Uterus (tissue), 4 donors: ENCODE measurements at places on chromosomes 12 and 14.

DNA sequence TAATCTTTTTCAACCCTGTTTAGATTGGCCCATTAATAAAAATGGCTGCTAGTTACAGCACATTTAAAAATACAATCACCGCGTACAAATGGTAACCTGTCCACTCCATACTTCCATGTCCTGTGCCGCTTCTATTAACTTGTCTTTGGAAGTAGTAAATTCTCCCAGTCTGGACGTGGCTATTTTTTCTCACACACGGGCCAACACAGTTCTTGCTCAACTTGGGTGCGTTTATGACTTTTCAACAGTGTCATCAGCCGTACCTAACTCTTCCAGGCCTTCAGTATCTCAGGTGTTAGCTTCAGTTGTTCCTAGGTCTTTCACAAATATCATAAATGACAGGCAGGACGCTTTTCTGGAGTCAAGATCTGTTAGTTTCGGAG is 475 bp upstream of the PCNX1 start:
- peak overlapping the region; percentile 98 for H3K27ac ChIP-seq
- peak overlapping the region; percentile 87 for H3K4me3 ChIP-seq
- H3K36me3 ChIP-seq: no peaks in the 10 kb centered on the region

DNA sequence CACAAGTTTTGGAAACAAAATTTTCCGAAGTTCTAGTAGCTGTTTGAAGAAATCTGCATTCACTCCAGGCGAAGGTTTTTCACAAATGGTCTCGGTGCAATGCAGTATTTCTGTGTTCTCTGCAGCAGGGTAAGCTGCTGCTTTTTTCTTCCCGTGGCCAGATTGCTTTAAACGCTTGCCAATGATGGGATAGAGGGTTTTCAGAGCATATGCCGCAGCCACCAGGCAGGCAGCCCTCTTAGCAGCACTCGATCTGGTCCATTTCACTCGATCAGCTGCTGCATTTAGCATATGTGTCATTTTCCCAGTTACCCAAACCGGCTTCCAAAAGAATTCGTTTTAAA is 315 bp downstream of the ABCD2 start:
- no peaks in the 10 kb centered on the region for H3K36me3 ChIP-seq
- H3K4me1 ChIP-seq: no peaks in the 10 kb centered on the region
- no peaks in the 10 kb centered on the region for H3K27me3 ChIP-seq
- H3K27ac ChIP-seq: peak overlapping the region; percentile 88
- H3K4me3 ChIP-seq: peak overlapping the region; percentile 43

GRCh38 chr12:114311974-114312373 is 94.0 kb downstream of the TBX5 start:
- no peaks in the 10 kb centered on the region for H3K27me3 ChIP-seq
- DNase-seq: no peak
- no peaks in the 10 kb centered on the region for H3K4me1 ChIP-seq
- no peaks in the 10 kb centered on the region for H3K36me3 ChIP-seq
- H3K4me3 ChIP-seq: no peak overlapping the region

DNA sequence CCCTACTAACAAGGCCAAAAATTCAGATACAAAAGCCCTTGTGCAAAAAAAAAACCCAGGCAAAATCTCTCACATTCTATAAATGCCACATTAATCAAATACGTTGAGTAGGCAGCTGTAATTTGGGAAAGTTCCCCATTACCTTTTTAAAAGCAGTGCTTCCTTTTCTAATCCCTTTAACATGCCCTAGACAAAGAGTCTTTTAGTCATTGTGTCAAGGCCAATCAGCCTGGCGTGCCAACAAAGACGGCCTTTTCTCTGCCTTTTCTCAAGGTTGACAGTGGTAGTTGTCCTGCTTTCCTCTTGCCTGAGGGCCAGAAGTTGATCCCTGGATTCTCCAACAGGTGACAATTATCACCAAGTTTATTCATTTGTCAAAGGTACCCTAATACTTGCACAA is 62.5 kb upstream of the METAP2 start:
- H3K27me3 ChIP-seq: no peaks in the 10 kb centered on the region
- no peak overlapping the region for H3K27ac ChIP-seq
- no peak for DNase-seq
- H3K36me3 ChIP-seq: no peaks in the 10 kb centered on the region

- no peak for DNase-seq
- no peak overlapping the region for H3K4me3 ChIP-seq
- H3K4me1 ChIP-seq: no peaks in the 10 kb centered on the region
Measured at GRCh38 chr14:58898655-58899316, 261.0 kb downstream of the DACT1 start.

DNA sequence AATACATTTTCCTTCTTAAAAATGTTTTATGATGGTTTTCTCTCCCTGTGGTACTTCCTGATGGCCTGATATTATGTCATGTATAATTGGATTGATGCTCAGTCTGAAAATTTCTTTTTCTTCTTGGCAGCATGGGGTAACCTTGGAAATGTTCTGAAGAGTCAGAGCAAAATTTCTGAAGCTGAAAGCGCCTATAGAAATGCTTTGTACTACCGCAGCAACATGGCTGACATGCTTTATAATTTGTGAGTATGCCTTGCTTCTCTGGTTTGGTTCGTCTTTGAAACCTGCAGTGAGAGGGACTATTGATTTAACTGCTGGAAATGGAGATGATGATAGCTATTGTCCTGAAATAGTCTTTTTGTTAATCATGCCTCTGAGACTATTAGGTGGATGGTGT is 243.6 kb downstream of the TMTC2 start:
- no peaks in the 10 kb centered on the region for H3K27me3 ChIP-seq
- DNase-seq: no peak
- H3K36me3 ChIP-seq: no peaks in the 10 kb centered on the region
- H3K4me3 ChIP-seq: no peak overlapping the region
- no peak overlapping the region for H3K27ac ChIP-seq

- peaks cover 40% of the 10 kb centered on the region for H3K4me1 ChIP-seq
- H3K27me3 ChIP-seq: no peaks in the 10 kb centered on the region
- H3K36me3 ChIP-seq: no peaks in the 10 kb centered on the region
- DNase-seq: peak; percentile 84
Measured at GRCh38 chr12:57089271-57090245, 644 bp downstream of the NAB2 start.

GRCh38 chr12:30357766-30358490 is 337.7 kb downstream of the IPO8 start:
- no peaks in the 10 kb centered on the region for H3K27me3 ChIP-seq
- no peak for DNase-seq
- no peaks in the 10 kb centered on the region for H3K4me1 ChIP-seq

GRCh38 chr12:62701492-62701891 is 233.5 kb downstream of the PPM1H start:
- H3K27me3 ChIP-seq: no peaks in the 10 kb centered on the region
- H3K4me3 ChIP-seq: no peak overlapping the region
- no peak overlapping the region for H3K27ac ChIP-seq
- no peaks in the 10 kb centered on the region for H3K4me1 ChIP-seq

- H3K4me1 ChIP-seq: peaks cover 5% of the 10 kb centered on the region
- DNase-seq: no peak
- H3K27ac ChIP-seq: no peak overlapping the region
- no peaks in the 10 kb centered on the region for H3K36me3 ChIP-seq
- H3K4me3 ChIP-seq: no peak overlapping the region
- no peaks in the 10 kb centered on the region for H3K27me3 ChIP-seq
Measured at GRCh38 chr14:103216399-103216798, 93.1 kb downstream of the TNFAIP2 start.

- H3K36me3 ChIP-seq: no peaks in the 10 kb centered on the region
- no peaks in the 10 kb centered on the region for H3K4me1 ChIP-seq
- no peak for DNase-seq
Measured at GRCh38 chr12:116587270-116587669, 28.1 kb downstream of the MAP1LC3B2 start.

DNA sequence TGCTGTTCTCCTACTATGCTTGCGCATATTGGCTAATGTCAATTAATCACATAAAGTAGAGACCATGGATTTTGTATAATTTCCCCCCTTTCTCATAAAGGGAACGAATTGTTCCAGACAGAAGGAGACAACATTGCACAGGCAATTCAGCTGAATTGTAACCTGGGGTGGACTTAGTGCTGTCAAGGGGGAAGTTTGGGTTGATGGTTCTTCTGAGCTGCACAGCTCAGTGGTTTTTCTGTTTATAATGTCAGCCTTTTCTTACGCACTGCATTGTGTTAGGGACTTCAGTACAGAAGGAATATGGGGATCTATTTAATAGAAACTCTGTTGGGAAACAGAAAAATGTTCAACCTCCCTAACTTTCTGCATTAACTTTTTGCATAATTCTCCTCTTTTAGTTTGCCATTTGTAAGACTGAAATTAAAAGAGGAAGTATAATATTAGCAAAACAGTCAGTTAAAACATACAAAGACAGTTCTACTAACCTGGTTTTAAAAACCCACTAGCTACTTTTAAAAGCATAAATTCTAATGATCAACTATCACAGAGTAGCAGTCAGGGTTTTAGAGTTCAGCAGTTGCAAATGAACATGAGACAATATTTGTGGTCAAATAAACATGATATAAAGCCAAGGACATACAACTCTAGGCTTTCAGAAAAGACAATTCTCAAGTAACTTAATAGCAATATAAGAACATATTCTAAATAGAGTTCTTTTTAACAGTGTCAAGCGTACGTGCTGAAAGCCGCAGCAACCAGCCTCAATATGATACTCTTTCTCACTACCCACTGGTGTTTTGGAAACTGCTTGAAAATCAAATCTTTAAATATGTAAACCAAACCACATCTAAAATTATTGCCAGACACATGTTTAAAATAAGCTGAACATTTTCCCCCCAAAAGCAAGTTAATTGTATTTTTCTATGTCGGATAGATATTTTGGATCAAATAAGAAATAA is 393.0 kb downstream of the FSCB start:
- H3K27ac ChIP-seq: no peak overlapping the region
- no peaks in the 10 kb centered on the region for H3K27me3 ChIP-seq
- no peak for DNase-seq

GRCh38 chr12:117054279-117054678 is 44.9 kb downstream of the TESC start:
- no peak overlapping the region for H3K27ac ChIP-seq
- no peaks in the 10 kb centered on the region for H3K27me3 ChIP-seq

- H3K4me1 ChIP-seq: no peaks in the 10 kb centered on the region
- no peak overlapping the region for H3K4me3 ChIP-seq
- H3K27ac ChIP-seq: no peak overlapping the region
- H3K36me3 ChIP-seq: no peaks in the 10 kb centered on the region
- no peaks in the 10 kb centered on the region for H3K27me3 ChIP-seq
Measured at GRCh38 chr14:20400965-20401593, 12.2 kb downstream of the TEP1 start.

- DNase-seq: no peak
- no peak overlapping the region for H3K4me3 ChIP-seq
- no peaks in the 10 kb centered on the region for H3K4me1 ChIP-seq
- H3K27me3 ChIP-seq: no peaks in the 10 kb centered on the region
- no peaks in the 10 kb centered on the region for H3K36me3 ChIP-seq
Measured at GRCh38 chr14:95195031-95195430, 37.7 kb upstream of the DICER1 start.

GRCh38 chr12:27766587-27766986 is 13.4 kb upstream of the KLHL42 start:
- no peak overlapping the region for H3K4me3 ChIP-seq
- H3K36me3 ChIP-seq: no peaks in the 10 kb centered on the region
- no peak for DNase-seq
- no peaks in the 10 kb centered on the region for H3K27me3 ChIP-seq

- DNase-seq: no peak
- no peak overlapping the region for H3K4me3 ChIP-seq
- no peak overlapping the region for H3K27ac ChIP-seq
- no peaks in the 10 kb centered on the region for H3K36me3 ChIP-seq
Measured at GRCh38 chr12:99767809-99768208, 120.3 kb downstream of the GARIN6 start.

GRCh38 chr12:49342914-49343731 is 3.6 kb upstream of the DNAJC22 start:
- peaks cover 31% of the 10 kb centered on the region for H3K27me3 ChIP-seq
- no peak overlapping the region for H3K27ac ChIP-seq
- H3K4me3 ChIP-seq: peak overlapping the region; percentile 23

DNA sequence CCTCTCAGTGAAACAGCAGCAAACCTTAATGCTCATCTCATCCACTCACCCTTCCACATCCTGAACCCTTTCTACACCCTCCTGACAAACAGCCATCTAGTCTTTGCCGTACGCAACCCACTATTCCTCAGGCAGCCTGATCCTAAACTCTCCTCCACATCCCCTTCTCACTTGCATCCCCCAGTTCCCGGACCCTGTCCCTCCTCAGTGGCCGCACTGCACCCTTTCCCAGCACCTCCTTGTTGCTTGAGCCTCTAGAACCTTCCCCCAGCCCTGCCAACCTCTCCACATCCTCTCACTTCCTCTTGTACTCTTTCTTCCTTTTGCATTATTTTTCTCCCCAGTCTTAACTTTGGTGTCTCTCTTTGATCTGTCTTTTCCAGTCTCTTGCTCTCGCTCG is 42.9 kb downstream of the IQSEC3 start:
- no peak for DNase-seq
- H3K36me3 ChIP-seq: no peaks in the 10 kb centered on the region
- H3K4me3 ChIP-seq: no peak overlapping the region
- no peaks in the 10 kb centered on the region for H3K27me3 ChIP-seq
- no peaks in the 10 kb centered on the region for H3K4me1 ChIP-seq

- no peak overlapping the region for H3K4me3 ChIP-seq
- no peaks in the 10 kb centered on the region for H3K36me3 ChIP-seq
- H3K27me3 ChIP-seq: no peaks in the 10 kb centered on the region
- no peak for DNase-seq
Measured at GRCh38 chr12:78964521-78964920, 99.9 kb downstream of the SYT1 start.

DNA sequence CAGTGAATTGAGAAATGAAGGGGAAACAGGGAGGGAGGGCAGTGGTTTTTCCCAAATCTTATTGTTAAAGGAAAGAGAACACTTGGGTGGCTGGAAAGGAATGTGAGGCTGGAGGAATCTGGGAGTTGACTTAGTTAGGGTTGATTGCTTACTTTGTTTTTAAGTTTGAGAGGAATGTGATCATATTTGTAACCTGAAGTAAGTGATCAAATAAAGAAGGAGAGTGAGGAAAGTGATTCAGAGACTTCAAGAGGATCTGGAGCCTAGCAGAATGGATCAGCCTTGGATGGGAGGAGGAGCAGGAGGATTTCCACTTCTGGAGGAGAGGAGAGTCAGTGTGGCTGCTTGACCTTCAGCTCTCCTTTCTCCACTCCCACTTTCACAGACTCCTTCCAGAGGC is 6.0 kb upstream of the LRP6 start:
- no peak overlapping the region for H3K4me3 ChIP-seq
- no peak overlapping the region for H3K27ac ChIP-seq
- no peaks in the 10 kb centered on the region for H3K27me3 ChIP-seq
- no peaks in the 10 kb centered on the region for H3K4me1 ChIP-seq
- DNase-seq: no peak

DNA sequence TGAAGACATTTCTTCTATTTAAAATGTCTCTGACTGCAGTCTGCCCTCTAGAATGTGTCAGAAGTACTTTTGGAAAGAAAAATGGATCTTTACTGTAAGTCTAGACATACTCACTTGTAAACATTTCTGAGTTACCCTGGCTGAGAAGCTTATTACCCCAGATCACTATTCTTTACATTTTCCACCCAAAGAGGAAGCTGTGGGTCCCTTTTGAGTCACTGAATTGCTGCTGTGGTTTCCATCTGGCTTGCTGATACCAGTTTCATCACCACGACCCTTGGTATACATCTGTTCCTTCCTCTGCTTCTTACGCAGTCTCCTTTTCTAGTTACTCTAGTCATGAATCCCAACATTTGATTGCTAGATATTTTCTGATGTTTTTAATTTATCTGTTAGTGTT is 20.2 kb upstream of the CLEC4D start:
- no peak overlapping the region for H3K27ac ChIP-seq
- no peaks in the 10 kb centered on the region for H3K27me3 ChIP-seq
- H3K36me3 ChIP-seq: no peaks in the 10 kb centered on the region
- DNase-seq: no peak

GRCh38 chr14:102493096-102493495 is 16.5 kb downstream of the ANKRD9 start:
- no peaks in the 10 kb centered on the region for H3K27me3 ChIP-seq
- H3K27ac ChIP-seq: no peak overlapping the region
- no peaks in the 10 kb centered on the region for H3K36me3 ChIP-seq
- H3K4me3 ChIP-seq: no peak overlapping the region
- no peak for DNase-seq
- no peaks in the 10 kb centered on the region for H3K4me1 ChIP-seq
